Fibroblast of skin of back (primary cell): ENCODE measurements at places on chromosomes 3 and 15.

DNA sequence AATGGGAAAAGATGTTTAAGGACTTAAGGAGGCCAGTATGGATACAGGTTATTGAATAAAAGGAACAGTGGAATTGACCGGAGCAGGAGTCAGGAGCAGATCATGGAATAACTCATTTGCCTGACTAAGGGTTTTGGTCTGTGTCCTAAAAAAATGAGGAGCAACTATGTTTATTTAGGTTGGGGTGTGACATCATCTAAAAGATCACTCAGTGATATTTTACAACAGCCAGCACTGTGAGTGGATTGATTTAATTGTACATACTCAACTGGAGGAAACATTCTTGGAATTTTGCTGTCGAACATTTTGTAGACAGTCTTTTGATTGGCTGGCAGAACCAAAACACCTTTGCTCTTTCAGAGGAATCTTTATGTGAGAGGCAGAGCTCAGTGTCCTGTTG is 348.6 kb upstream of the CDIN1 start:
- peak; percentile 64 for DNase-seq

- peak; percentile 78 for DNase-seq
These were observed 21.9 kb upstream of the THSD4 start for GRCh38 chr15:71093054-71094024.

DNA sequence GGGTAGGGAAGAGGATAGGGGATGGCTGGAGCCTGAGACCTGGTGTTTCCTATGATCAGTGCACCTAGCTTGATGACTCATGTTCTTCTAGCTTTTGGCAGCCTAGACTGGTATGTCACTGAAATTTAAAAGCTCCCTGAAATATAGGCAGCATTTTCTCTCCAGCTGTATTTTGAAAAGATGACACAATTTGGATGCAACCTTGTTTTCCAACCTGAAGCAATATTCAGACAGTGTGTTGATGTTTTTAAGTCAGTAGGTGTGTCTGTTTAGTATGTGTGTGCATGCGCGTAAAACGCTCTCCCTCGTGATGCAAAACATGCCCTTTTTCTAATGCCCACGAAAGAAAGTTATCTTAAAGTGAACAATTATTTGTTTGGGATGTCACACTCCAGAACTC is 58.5 kb downstream of the RPL22L1 start:
- no peak for DNase-seq

- DNase-seq: no peak
These were observed 12.1 kb upstream of the UBE2Q2 start for GRCh38 chr15:75830910-75831805.

DNA sequence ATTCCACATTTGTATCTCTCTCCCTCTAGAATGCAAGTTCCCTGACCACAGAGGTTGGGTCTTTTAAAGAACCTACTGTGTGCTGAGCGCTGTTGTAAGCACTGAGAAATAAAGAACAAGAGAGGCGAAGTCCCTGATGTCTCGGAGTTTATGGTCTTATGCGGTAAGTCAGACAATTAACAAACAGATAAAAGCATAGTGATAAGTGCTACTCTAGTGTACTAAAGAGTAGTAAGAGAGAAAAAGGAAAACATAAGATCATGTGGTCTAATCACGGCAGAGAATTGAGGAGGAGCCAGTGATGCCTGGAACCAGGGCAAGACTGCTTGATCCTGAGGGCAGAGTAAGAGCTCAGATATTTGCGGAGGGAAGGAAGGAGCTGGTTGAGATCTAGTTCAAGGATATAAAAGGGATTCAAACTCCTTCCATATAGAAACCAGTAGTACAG is 29.8 kb upstream of the TSC22D2 start:
- DNase-seq: no peak

DNA sequence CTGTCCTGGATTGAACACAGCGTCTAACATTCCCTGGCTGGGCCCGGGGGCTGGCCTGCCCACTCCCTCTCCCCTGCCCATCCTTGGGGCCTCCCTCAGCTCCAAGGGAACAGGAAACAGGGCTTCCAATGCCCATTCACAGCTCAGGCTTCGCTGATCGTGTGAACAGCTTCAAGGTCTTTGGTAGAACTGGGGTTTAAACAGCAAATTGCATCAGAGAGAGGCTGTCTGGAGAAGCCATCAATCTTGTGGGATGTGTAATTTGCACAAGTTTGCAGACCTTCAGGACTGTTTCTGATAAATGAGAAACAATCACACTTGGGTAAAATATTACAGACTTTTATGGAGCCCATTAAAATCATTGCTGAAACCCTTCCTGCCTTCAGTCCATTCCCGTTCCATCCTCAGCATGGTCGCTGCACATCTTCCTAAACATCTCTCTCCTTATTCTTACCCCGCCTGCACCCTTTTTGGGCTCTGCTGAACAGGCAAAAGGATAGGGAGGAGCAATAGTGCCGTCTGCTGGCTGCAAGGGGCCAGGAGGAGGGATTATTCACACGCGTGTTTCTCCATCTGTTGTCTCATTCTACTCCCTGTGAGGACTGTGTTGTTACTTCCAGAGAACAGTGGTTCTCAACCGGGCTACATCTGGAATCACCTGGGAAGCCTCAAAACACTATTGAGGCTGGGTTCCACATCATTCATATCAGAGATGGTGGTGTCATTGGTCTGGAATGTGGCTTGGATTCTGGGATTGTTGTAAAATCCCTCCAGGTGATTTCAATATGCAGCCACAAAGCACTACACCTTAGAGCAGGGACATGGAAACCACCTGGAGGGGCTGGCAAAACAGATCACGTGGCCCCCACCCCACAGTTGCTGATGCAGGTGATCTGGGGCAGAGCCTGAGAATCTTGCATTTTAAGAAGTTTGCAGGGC is 116.3 kb downstream of the CLSTN2 start:
- no peak for DNase-seq

DNA sequence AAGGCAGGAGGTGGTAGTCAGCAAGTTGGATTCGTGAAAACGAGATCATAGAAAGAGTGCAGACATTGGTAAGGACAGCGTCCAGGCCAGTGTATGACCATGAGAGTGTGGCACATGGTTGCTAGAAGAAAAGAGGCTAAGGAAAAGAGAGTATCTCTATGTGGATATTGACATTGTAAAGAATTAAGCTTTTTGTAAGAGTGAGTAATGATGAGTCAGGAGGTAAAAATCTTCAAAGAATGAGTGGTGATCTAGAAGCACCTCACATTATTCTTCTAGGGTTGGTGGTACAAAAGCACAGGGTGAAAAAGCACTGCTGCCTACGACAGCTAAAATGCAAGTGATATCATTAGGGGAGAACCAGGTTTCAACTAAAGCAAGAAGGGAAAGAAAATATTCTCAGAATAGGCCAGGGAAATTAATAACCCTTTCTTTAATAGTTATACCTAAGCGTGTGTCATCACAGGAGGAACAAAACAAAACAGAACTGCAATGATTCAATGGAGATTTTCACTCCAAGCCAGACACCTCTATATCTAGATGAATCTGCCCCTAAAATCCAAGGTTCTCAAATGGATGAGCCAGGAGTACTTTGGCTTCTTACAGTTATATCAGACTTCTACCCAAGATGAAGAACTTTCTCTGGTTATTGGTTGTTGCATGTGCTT is 884.7 kb downstream of the NAALADL2 start:
- peak; percentile 79 for DNase-seq

- peak; percentile 33 for DNase-seq
These were observed 116.2 kb upstream of the HACD2 start for GRCh38 chr3:123700791-123701722.

DNA sequence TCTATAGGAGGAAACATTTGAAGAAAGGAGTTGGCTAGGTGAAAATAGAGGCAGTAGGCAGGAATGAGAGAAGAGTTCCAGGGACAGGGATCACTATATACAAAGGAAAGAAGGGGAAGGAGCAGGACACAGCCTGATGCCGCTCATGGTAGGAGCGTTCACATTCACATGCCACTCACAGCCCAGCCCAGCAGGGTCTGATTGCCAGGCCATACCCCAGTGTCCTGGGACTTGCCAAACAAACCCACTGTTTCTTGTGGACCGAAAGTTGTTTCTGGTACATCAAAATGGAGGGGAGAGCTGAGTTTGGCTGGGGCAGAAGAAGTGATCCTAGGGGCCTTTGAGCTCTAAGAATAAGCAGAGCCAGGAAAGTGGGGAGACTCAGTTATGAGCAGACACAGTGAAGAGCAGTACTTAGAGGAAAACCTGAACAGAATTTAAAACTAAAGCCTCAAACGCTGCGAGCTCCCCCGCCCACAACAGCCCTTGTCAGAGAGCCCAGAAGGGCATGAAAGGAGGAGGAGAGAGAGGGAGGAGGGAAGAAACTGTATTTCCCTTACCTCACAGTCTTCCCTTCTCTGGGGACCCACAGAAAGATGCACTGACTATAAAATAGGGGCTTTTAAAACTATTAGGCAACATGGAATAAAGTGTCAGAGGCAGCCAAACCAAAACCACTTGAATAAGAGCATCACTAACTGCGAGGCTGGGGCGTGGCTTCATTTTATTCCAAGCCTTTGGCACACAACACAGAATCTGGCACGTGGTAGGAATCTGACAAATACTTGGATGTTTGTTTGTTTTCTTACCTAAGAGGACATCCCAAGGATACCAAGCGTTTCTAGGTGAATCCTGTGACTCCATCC is 129.0 kb downstream of the RPL22L1 start:
- DNase-seq: peak; percentile 40

GRCh38 chr15:100005715-100006114 is 272.5 kb upstream of the LYSMD4 start:
- DNase-seq: no peak

- DNase-seq: no peak
These were observed 307.7 kb downstream of the TUSC7 start for GRCh38 chr3:117017135-117017894.

DNA sequence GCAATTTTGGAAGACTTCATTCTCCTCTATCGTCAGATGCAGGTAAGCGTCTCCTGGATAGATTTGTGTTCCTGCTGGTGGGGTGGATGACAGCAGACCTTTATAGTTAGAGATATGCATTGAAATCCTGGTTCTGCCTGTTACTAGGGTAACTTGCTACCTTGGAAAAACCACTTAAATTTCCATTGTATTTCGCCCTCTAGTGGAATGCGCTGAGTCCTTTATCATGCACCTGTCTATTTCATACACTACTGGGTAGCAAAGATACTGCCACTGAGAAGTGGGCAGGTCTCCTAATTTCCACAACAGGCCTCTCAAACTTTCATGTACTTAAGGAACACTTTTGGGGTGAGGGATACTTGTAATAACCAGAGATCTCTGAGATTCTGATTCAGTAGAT is 209.5 kb upstream of the SUCLG2 start:
- peak; percentile 15 for DNase-seq

GRCh38 chr3:32602206-32602605 is 31.5 kb upstream of the DYNC1LI1 start:
- no peak for DNase-seq

- peak; percentile 66 for DNase-seq
These were observed 98.5 kb upstream of the CCDC80 start for GRCh38 chr3:112739252-112739965.

DNA sequence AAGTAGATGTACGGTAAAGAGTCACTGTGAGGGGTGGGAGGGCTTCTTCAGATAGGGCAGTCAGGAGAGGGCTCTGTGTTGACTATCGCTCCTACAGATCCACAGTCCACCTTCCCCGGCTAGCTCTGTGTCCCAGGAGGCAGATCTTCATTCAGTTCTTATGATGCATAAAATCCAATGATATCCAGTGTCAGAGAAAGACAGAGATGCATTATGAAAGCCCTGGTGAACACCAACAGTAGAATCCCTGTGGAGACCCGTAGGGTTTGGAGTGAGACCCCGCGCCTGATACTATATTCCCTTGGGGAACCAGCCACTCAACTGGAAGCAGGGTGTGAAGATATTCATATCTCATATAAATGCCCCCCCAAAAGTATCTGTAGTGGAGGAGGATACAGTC is 119.8 kb upstream of the SLCO3A1 start:
- DNase-seq: no peak

DNA sequence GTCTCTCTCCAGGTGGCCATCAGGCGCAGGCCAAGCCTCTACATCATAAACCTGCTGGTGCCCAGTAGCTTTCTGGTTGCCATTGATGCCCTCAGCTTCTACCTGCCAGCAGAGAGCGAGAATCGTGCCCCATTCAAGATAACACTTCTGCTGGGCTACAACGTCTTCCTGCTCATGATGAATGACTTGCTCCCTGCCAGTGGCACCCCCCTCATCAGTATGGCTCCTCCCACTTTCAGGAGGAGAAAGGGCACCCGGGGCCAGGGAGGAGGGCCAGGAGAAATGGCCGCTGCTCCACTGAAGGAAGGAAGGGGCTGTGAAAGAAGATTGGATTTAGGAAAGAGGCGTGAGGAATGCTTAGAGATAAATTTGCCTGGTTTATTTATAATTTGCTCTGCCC is 6.6 kb downstream of the HTR3C start:
- DNase-seq: no peak

- DNase-seq: peak; percentile 27
These were observed 441.2 kb downstream of the FHIT start for GRCh38 chr3:60809857-60810610.

GRCh38 chr3:25038271-25038670 is 389.8 kb upstream of the RARB start:
- peak; percentile 74 for DNase-seq

DNA sequence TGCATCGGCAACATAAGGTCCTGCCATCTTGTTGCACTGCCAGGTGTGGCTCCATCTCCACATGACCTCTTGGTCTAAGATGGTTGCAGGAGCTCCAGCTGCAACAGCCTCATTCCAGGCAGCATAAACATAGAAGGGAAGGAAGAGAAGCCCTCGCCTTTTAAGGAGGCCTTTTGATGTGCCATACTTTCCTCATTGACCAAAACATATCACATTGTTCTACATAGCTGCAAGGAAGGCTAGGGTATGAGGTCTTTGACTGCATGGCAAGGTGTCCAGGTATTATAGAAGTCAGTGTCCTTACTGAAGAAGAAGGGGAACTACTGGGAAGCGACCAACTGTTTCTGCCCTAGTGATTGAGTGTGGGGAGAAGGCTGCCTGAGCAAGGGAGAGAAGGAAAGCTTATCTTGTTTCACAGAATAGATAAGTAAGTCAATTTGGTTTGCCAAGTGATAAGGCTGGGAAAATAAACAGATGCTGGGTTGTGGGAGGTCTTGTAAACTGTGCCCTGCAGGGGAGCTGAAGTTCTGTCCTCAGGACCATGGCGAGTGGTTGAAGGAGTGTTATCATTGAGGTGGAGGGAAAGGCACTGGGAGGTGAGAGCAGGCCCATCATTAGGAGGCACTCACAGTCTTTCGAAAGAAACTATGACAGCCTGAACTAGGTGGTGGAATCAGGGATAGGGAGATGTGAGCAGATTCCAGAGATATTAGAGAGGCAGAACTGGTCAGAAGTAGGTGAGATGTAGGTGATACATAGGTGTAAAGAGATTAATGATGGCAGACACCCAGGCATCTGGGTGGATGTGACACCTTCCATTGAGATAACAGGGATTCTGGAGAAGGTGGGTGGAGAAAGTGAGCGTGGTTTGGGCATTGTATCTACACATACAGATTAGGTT is 93.8 kb upstream of the IGF1R start:
- DNase-seq: no peak

DNA sequence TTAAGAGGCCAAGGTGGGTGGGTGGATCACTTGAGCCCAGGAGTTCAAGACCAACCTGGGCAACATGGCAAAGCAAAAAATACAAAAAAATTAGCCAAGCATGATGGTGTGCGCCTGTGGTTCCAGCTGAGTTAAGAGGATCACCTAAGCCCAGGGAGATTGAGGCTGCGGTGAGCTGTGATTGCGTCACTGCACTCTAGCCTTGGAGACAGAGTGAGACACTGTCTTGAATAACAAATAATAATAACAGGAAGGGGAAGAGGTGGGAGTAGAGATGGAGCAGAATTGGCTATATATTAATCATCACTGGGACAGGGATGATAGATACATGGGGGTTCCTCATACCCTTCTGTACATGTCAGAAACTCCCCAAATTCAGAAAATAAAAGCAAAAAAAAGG is 23.8 kb upstream of the NMB start:
- no peak for DNase-seq
